ENCODE measurements at places on chromosomes 4 and X. TPM values are rescaled to one million over a fixed set of nuclear protein-coding genes. Genes with fewer than 3 reads are reported as not detected.

The PTPN13 gene
- total RNA-seq: 0.14 TPM

- no peak for DNase-seq
Observed at GRCh38 chr4:119087121-119087520, 48.5 kb upstream of the MYOZ2 start.

The ARMCX4 gene
- 0.94 TPM for total RNA-seq

DNA sequence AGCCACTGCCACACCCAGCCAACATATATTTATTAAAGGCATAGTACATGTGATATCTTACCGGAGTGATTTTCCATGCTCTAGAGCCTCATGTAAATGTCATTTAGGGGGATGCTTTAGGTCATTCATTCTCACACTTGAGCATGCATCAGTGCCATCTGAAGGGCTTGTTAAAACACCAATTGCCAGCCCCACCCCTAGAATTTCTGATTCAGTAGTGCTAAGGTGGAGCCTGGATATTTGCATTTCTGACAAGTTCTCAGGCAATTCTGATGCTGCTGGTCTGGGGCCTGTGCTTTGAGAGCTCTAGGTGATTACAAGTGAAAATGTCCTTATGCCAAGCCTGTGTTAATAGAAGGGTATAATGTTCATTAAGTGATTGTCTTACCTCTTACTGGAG, 107.7 kb downstream of the PHEX start:
- DNase-seq: no peak

The FAM184B gene
- total RNA-seq: not detected

Measured in Karpas-422 (cell line).